NCI-H1436 treated with DMSO at 0.1 percent for 48 hours (cell line): ENCODE measurements at places on chromosomes 2 and 18.
A peak's percentile ranks its signal among the peaks of the same experiment; 100 is the strongest.

GRCh38 chr2:111897924-111898702 is at the start of gene MERTK:
Gene MERTK, plus strand, starts transcription at chr2:111898607. Its CDS starts 129 bp downstream, at chr2:111898736.
- DNase-seq = no peak

GRCh38 chr18:72091369-72091768 is 452.8 kb downstream of the CBLN2 start:
- no peak for DNase-seq

DNA sequence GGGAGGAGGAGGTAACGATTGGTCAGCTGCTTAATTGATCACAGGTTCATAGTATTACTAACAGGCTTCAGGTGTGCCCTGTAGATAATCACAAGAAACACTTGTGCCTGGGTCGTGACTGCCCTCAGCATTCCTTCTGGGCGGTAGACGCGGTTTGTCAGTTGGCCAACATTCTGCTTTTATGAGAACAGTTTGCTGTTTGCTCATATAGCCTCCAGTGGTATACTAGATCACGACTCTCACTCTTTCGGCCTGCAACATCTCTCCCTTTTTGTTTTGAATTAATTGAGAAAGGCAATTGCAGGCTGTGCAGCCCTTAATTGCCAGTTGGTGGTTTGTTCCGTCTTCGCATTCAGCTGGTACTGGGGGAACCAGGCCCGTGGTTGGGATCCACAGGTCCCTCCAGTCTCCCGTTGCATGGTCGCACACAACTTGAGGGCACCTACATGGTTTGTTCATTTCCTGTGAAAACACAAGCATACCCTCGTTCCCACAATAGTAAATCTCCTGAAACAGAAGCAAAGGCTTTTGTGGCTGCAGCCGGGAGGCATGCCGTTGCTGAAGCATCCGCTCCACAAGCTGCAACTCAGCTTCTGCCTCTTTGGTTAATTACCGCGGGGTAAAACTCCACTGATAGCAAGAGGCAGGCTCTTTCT is 30.3 kb upstream of the GPR17 start:
- no peak for DNase-seq

DNA sequence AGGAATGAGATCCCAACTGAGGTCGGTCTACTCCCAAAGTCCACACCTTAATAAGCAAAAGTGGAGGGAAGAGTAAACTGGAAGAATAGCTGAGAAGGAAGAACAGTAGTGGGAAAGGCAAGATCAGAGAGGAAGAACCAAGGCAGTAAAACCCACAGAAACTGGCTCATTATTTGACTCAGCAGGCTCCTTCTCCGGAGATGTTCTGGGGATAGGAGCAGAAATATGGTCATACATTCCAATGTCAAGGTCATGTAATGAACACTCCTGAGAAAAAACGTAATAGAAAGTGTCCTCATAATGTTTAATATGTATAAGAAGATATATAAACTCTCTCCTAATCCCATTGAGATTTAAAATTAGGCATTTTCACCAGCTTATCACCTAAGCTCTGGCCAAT is 39.5 kb downstream of the STK39 start:
- no peak for DNase-seq

DNA sequence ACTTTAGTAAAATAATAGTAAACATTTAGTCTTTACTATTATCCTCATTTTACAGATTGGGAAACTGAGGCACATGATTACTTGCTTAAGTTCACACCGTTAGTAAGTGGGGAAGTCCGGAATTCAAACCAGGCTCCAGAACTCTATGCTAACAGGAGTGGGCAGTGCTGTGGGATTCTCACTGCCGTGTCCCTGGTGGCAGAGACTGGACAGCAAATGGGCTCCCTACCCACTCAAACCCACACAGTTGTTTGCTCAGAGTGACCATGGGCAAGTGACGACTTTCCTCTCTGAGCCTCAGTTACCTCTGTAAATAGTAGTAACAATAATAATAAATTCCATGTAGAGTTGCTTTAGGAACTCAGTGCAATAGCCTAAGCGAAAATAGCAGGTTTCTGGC is 24.0 kb downstream of the MAIP1 start:
- no peak for DNase-seq

DNA sequence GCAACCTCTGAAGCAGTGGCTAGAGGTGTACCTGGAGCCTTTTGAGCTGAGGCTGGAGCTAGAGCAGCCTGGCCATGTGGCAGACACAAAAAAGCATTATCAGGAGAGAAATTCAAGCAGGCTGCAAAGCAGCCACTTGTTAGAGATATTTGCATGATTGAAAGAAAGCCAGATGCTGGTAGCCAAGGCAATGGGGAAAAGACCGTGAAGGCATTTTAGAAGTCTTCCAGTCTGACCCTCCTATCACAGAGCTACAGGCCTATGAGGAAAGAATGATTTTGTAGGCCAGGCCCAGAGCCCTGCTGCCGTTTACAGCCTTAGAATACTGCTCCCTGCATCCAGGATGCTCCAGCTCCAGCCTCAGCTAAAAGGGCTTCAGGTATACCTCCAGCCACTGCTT is 41.4 kb upstream of the TNP1 start:
- no peak for DNase-seq

- no peak for DNase-seq
These were observed 34.9 kb downstream of the C18orf54 start for GRCh38 chr18:54392543-54393023.

- DNase-seq = no peak
These were observed 147.6 kb downstream of the GALNT14 start for GRCh38 chr2:30990671-30991070.

GRCh38 chr2:208266553-208266893 is 468 bp downstream of the PIKFYVE start:
- no peak for DNase-seq

DNA sequence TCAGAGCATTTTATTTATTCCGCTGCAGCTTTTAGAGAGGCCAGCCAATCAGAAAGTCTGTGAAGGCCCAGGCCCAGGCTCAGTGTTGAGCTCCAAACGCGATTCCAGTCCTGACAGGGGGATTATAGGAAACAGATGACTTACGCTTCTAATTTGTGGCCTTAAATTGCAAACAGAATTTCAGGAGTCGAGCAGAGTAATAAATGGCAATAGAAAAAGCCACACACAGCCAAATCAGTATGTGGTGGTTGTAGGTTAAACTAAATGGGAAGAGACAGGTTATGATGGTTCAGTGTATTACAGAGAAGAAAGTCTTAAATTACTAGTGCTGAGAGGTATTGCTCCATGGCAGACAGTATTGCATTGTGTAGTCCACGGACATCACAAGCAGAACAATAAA is 131.0 kb upstream of the ZEB2 start:
- DNase-seq = no peak

GRCh38 chr18:21745231-21745630 is 4.6 kb downstream of the MIB1 start:
- no peak for DNase-seq

GRCh38 chr2:143701785-143702184 is 572.6 kb downstream of the ARHGAP15 start:
- DNase-seq = no peak

- DNase-seq = no peak
These were observed 268.2 kb downstream of the PRKCE start for GRCh38 chr2:45919711-45920111.

DNA sequence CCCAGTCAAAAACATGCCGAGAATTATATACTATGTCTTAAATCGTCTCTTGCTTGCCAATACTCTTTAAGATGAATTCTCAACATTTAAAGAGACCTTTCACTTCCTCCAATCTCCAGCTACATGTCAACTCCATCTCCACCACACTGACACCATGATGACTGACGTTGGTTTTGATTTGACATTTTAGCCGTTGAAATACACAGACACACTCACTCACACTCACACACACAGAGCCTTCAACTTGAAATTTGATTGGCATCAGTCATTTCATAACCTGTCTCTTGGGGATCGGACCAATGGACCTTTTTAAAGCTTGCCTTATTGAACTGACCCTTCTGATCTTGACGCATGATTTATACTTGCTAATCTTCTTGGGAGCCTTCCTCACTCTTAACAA is 230.8 kb upstream of the PIK3C3 start:
- DNase-seq = no peak

- no peak for DNase-seq
These were observed 3.7 kb upstream of the FAM136A start for GRCh38 chr2:70305531-70305930.

GRCh38 chr2:5173876-5174535 is 518.2 kb upstream of the SOX11 start:
- DNase-seq = no peak

- no peak for DNase-seq
These were observed 113.5 kb upstream of the LDLRAD4 start for GRCh38 chr18:13105059-13105458.

DNA sequence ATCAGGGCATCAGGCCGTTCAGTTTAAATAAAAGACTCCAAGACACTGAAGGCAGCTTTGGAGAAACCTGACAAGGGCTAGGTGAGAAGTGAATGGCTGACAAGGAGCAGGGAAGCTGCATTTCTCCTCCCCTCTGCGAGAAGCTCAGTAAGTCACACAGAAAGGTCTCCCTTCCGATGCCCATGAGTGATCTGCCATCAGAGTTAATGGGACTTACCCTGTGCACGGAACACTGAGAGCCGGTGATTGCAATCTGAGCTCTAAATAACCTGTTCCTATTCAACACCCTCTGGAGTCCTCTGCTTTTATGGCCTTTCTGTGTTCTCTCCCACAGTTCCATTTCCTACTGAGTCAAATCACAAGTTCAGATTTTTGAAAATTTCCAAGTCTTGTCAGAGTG is 322.2 kb upstream of the MYT1L start:
- peak; percentile 13 for DNase-seq

GRCh38 chr2:220334871-220335590 is 707.6 kb downstream of the SLC4A3 start:
- no peak for DNase-seq

DNA sequence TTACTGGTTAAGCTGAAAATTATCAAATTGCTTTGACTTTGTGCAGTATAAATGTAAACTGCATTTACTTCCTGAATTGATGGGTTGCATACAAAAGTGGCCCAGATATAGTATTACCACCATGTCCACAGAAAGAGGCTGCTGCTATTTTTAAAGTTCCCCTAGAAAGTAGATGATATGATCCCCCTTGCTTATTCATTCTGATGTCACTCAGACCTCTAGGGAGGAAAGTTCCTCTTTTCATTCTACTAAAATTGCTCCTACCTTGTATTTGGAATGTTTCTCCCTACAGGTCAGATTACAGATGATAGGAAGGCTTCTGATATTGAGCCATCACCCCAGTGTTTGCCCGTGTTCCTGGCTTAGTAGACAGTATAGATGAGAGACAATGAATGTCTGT is 247.6 kb upstream of the TNP1 start:
- DNase-seq = no peak

DNA sequence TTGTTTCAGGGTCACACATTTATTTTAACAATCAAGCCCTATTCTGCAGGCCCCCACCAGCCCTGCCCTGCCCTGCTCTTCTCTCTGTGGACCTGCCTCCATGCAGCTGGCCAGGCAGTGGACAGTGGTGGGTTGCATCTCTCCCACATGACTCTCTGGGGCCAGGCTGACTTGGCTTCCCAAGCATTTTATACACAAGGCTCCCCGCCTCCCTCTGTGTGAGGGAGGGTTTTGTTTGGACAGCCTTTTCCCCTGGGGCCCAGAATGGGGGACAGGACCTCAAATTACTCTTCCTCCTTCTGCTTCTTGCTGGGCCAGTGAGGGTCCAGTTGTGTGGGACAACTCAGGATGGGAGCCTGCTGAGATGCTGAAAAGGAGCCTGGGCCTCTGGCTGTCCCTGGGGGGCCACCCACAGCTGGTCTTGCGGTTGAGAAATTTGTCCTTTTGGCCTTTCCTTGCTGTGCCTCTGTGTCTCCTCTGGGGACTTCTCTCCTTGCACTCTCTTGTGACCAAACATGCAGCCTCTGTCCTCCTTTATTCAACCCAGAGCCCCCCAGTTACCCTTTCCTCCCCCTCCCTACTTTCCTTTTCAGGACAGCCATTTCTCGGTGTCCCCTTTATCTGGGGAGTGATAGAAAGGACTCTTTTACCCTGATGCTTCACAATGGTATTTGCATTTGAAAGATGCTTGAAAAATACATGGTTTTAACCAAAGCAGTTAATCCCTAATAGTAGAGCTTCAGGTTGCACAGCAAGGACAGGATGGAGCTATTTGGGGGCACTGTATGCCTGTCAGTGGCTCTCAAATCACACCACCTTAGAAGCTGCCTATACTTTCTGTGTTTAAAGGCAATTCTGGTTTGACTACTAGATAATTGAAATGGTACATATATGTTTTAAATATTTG is 151.1 kb downstream of the FHOD3 start:
- DNase-seq = no peak

DNA sequence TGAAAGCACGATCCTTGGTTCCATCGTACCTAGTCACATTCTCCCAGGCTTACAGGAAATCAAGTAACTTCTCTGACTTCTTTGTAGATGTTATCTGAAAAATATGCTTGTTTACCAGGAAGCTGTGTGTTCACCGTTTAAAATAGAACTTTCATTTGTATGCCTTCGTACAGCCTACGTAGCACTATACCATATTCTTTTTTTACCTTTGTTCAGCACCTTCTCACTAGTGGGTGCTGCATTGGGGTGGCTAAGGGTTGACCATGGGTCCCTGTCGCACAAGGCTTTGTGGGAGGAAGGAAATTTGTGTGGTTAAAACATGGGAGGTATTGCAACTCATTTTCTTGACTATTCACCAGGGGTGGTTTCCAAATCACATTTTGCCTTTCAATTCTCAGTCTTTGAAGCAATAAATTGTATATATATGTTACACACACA is 16.6 kb downstream of the MALT1 start:
- no peak for DNase-seq

DNA sequence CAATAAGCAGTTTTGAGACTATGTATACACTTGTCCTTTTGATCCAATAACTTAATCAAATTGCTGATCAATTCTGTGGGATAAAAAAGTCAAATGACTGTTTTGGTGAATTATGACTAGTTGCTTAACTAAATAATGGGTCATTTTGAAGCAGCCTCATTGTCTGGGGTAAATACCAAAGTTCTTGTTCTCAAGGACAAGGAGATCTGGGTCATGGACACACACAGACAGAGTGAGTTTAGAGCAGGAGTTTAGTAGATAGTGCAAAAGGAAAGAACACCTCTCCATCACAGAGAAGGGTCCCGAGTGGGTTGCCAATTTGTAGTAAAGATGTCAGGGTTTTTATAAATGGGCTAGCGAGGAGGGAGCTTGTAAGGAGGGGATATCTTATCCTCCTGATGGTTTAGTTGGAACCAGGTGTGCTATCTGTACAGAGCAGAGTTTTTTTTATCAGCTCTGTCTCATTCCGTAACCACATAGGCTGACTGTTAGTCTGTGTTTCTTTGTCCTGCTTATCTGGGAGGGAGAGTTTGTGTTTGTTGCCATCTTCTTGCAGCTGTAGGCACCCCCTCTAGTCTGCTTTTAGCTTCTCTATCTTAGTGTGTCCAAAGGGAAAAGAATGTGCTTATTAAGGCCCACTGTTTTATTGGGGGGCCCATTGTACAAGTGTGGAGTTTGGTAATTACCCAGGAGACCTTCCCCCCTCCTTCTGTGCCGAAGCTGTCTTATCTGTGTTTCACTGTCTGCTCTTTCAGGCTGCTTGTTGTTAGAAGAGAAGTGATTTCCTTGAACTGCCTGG is 48.7 kb upstream of the C1GALT1C1L start:
- DNase-seq = no peak

- DNase-seq = no peak
These were observed 118.7 kb upstream of the KCTD1 start for GRCh38 chr18:26667046-26667445.
